Activated CD4-positive, alpha-beta T cell treated with anti-CD3 and anti-CD28 coated beads for 48 hours (primary cell): ENCODE measurements at places on chromosomes 1 and 21.

- no peak for DNase-seq
These were observed 207.2 kb upstream of the KIAA0040 start for GRCh38 chr1:175399795-175400194.

GRCh38 chr1:150006881-150007421 lies 3.6 kb downstream of the OTUD7B start:
- DNase-seq, result peak; percentile 35

DNA sequence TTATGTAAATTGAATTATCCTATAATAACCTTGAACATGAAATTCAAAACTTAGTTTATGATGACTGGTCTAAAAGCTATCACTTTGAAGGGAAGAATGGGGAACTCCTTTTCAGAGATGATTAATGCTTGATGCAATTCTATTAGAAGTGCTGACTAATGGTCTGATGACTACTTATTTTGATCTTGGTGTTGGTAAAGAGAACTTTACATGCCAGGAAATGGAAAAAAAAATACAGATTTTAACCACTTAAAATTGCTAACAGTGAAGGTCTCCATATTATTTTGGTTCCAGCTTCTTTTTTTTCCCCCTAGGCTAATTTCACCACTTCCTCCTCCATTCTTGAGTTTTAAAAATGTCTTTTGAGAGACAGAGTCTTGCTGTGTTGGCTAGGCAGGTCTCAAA lies 22.9 kb downstream of the S1PR1 start:
- no peak for DNase-seq

- no peak for DNase-seq
These were observed 67.1 kb upstream of the NBL1 start for GRCh38 chr1:19577036-19577435.

GRCh38 chr1:245615001-245615400 lies 460.2 kb downstream of the KIF26B start:
- DNase-seq, result no peak

DNA sequence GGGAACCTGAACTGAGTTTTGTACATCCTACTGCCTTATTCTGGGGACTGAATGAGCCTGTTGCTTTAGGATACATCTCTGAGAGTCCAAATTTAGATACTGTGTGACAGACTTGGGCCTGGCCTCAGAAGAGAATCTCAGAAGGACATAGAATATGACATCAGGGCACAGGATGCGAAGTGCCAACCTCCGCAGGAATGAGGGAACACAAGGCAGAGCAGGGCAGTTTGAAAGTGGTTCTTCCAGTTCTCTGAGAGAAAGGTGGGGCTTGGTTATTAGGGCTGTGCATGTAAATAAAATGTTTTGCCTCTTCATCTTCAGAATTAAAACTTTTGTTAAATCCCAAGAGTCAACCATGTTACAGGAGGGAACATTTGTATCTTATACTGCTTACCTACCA lies 23.1 kb downstream of the TRAF5 start:
- no peak for DNase-seq

DNA sequence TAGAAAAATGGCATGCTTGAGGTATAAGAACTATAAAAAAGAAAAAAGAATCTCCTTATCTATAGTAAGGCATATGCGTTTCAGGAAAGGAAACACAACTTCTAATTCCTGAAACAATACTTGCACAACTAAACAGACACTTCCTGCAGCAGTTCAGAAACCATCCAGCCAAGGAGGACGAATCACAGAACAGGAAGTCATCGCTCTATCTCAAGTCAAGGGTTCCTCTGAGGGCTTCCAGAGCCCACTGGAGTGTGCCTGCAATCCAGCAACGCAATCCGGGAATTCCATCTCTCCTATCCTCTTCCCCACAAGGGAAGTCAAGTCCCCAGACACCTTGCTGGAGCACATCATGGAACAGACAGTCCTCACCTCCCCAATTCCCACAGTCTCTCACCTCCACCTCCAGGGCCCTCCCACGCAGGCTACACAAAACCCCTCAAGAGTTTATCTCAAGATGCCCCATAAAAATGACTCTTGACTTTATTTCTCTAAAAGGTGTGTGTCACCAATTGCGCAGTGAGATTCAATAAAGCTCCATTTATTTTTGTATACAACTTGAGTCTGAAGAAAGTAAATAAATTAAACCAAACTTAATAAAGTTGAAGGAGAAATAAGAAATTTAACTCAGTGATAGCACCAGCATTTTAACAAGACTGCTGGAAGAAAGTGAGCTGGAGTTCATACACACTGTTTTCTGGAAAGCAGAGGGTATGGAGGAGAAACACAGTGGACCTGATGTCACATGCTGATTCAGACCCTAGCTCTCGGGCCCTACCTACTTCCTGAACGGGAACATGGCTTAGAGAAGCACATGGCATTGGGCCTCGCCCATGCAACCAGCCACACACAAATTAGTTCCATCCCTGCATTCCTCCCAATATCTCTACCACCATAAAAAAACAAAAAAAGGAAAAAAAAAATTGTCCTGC lies 39.9 kb downstream of the SIPA1L2 start:
- DNase-seq, result no peak

GRCh38 chr21:33412832-33413519 lies 9.8 kb downstream of the IFNGR2 start:
- no peak for DNase-seq

- DNase-seq, result peak; percentile 57
These were observed at the start of gene GBP4 for GRCh38 chr1:89198491-89199072. TSS of gene GBP4 (minus strand) at chr1:89198942. CDS start at chr1:89198834, 108 bp downstream.

DNA sequence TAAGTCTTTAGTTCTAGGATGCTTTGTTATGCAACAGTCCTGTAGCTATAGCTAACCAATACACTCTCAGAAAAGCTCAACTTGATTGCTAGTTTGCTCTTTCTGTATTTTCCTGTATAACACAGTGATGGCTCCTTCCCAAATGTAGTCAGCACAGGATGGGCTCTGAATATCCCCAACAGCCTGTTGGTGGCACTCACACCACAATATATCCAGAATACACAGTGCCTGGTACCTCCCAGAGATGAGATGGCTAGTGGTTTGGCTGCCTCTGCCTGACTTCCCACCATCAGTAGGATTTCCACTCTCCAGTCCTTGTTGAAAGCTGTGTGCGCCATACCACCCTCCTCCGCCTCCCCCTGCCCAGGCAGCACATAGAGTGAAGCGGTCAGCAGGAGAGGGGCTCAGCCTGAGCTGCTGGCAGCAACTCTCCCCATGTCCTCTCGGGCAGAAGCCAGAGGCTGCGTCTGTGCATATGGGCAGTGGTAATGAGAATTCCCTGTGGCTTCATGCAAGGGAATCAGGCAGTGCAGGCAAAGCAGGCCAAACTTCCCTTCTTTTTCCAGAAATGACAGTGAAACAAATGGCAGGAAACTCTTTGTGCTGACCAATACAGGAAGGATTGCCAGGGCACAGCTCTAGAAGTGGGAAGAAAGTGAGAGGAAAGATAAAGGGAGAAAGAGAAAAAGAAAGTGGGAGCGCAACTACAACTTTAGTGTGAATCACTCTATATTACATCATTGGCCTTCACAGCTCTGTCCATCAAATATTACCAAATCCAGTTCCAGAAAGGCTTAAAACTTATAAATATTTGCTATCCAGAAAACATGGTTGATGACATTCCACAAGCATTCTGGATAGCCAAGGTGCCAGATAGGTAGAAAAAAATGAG lies 49.7 kb downstream of the LMX1A start:
- DNase-seq, result no peak

- no peak for DNase-seq
These were observed 22.4 kb upstream of the MED18 start for GRCh38 chr1:28306301-28306949.

DNA sequence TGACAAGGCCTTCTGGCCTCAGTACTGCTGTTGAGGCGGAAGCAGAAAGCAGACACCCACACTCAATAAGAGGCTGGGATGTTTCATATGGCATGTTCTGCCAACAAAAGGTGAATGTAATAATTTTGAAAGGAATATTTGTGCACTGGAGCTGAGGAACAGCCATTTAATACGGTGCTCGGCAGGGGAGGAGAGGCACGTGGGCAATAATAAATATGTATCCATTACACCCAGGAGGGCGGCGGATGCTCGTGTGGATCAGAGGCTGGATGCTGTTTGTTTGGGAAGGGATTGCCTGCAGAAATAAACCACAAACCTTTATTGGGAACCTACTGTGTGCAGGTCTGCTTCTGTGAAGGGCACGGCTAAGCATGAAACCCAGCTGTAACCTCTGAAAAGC lies 92.0 kb downstream of the VWA5B1 start:
- no peak for DNase-seq

DNA sequence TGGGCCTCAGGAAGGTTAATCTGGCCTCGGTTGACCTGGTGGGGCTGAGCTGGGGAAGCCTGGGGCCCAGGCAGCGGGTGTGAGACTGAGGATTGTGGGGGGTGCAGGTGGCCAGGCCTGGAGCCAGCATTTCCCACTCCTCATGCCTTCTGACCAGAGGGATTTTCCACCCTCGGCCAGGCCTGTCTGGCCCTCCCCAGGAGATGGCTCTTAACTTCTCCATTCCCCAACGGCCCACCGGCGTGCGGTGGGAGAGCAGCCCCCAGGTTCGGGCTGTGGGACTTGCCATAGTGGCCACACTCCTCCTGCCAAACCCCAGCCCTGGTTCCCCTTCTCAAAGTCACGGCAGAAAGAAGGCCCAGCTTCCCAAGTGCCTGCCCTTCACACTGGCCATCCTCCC lies 126.5 kb upstream of the RUNX3 start:
- no peak for DNase-seq

DNA sequence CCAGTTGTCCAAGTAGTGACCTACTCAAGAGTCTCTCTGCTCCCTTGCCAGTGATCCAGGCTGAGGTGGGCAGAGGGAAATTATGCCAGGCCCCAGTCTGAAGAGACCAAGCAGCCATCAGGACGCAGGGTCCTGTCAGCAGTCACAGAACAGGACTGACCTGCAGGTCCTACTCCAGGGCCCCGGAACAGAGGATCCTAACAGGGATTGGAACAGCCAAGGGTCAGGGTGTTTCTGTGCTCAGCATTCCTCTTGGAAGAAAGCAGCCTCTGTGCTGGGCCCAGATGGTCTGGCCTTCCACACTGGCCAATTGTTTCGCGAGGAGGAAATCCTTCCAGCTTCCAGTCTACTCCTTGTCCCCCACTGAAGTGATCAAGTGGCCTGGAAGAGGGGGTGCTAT lies 41.6 kb upstream of the USP1 start:
- no peak for DNase-seq

DNA sequence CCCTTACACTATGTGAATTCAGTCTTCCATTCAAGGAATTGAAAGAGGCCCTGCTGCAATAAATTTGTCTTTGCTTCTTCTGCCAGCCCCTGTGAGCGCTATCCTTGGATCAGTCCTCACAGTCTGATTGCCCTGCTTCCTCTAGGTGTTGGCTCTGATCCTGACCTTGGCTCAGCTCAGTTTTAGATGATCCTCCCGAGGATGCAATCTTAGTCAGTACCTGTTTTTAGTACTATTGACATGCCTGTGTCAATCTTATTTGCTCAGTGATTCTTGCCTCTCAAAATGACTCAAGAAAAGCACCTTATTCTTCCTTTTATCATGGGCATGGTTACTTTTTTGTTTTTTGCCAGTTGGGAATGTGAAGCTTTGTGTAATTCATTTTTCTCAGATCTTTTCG lies 101.4 kb upstream of the KCNK1 start:
- DNase-seq, result no peak

DNA sequence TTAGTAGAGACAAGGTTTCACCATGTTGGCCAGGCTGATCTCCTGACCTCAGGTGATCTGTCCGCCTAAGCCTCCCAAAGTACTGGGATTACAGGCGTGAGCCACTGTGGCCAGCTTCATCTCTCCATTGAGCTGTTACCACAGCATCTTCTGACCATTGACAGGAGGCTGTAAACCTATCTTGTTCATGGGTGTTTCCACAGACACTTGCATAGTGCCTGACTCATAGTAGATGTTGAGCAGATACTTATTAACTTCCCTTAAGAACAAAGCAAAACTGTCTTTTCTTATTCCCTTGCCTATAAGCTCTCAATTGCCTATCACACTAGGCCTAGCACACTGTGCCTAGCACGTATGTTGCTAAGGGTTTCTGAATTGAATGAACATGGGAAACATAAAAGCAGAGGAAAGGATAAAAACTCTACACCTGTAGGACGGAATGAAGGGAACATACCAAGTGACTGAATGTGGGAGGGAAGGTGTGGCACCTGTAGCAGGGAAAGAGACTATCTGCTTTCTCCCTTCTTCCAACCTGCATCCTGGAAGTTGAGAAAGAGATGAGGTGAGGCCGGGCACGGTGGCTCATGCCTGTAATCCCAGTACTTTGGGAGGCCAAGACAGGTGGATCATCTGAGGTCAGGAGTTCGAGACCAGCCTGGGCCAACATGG lies 1.2 kb upstream of the C1orf54 start:
- DNase-seq, result no peak

- no peak for DNase-seq
These were observed 20.8 kb downstream of the PPFIA4 start for GRCh38 chr1:203046984-203047630.

GRCh38 chr21:46111193-46111571 lies 13.3 kb downstream of the COL6A2 start:
- DNase-seq, result no peak

DNA sequence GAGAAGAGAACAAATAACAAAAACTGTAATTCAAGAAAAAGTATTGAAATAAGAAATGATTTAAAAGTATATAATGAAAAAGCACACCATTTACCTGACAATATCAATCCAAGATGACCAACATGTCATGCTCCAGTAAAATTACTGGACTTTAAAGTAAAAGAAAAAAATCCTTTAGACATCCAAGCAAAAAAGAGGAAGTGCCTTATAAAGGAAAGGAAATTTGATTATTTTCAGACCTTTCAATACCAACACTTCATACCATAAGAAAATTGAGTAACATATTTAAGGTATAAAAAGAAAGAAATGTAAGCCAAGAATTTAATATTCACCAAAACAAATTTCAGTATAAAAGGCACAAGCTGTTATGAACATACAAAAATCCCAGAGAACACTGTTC lies 46.2 kb upstream of the SSX2IP start:
- DNase-seq, result no peak

DNA sequence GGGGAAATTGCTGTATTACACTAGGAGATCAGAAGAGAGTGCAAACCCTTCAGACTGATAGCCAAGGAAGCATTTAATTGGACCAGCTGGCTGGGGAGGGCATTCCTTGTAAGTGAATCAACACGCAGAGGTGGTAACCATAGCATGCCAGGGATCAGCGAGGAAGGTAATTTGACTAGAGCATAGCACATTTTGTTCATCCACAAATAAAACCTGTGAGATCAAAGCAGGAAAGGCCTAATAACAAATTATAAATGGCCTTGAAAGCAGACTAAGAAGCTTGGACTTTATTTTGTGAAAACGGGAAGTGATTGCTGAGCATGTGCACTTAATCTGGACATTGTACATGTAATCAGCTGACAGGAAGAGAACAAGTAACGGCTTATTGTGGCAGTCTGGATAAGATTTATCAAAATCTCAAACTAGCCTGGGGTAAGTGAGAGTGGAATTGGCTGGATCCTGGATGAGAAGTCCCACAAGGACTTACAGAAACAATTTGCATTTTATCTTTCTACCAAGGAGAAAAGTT lies 11.7 kb upstream of the CD55 start:
- no peak for DNase-seq

DNA sequence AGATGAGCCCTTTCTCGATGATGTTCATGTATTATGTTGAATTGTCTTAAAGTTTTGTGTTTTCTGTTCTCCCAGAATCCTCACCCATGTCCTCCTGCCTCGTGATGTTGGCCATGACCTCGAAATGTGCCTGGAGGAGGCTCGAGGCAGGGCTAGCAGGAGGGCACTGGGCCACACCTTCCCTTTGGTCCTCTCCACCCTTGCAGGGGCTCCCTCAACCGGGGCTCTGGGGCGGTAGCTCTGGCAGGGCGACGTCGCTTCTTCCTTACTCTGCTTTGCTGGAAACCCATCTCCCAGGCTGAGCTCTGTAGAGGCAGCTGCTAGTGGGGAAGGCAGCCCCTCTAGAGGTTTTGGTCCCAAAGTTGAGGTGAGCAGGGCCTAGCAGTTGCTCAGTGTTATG lies 14.3 kb downstream of the TFF3 start:
- no peak for DNase-seq
